D341Med (cell line): ENCODE measurements at places on chromosomes 1 and 21.

DNA sequence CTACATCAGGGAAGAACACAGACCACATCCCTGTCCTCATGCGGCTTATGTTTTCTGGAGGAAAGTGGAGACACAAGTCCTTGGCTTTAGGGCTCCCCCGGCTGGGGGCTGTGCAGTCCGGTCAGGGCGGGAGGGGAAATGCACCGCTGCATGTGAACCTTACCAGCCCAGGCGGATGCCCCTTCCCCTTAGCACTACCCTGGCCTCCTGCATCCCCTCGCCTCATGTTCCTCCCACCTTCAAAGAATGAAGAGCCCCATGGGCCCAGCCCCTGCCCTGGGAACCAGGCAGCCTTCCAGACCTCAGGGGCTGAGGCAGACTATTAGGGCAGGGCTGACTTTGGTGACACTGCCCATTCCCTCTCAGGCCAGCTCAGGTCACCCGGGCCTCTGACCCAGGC, 45.5 kb downstream of the TNNT2 start:
- no peak for DNase-seq

- no peak for DNase-seq
Observed at GRCh38 chr1:180173952-180174351, 19.3 kb downstream of the QSOX1 start.

- DNase-seq, result peak; percentile 93
Observed at GRCh38 chr1:43358746-43359693, at the start of gene CDC20. Gene CDC20 (plus strand): TSS chr1:43358981. CDS start chr1:43359216, 235 bp downstream.

DNA sequence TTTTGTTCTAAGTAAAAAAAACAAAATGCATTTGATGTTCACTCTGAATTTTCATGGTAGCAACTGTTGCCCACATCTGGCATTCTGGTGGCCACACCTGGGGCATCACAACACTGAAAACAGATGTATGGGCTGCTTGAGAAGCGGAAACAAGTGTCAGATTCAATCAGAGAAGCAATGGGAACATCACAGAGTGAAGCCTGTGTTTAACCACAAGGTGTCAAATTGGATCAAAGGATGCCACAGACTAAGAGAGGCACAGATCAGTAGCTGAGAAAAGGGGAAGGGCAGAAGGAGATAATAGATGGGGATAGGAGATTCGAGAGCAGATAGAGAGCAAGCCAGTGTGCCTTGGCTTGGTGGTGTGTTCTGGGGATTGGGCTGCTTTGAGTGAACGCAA, 49.8 kb upstream of the MTF2 start:
- no peak for DNase-seq

- no peak for DNase-seq
Observed at GRCh38 chr1:53706356-53706755, 32.6 kb downstream of the GLIS1 start.

DNA sequence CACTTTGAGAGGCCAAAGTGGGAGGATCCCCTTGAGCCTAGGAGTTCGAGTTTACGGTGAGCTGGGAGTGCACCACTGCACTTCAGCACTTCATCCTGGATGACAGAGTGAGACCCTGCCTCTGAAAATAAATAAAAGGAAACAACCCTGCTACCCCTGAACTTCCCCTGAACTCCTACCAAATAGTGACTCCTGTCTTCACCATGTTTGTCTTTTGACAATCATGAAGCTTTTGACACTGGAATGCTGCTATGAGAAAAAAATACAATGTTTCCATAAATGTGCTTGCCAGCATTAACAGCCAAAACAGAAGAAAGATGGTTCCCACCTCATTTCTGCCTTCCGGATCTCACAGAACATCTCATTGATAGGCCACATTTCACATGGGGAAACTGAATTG, 10.4 kb downstream of the ZBTB8A start:
- no peak for DNase-seq

- no peak for DNase-seq
Observed at GRCh38 chr1:243924588-243925349, 74.7 kb upstream of the AKT3 start.

DNA sequence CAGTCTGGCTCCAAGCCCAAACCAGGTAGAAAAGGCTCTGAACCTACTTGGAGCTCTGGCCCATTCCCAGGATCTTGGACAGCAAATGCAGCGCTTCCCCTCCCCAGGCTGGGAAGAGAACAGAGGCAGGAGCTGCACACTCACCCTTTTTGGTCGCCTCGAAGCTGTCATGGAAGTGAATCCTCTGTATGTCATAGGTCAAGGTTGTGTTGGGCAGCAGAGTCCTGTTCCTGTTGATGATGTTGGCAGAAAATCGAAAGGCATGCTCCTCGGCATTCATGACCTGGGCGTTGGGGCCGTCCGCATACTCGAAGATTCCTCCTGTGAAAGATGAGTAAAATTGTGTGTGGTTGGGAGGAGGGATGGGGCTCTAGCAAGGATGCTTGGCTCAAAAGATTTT, 143.5 kb downstream of the GRIK3 start:
- peak; percentile 4 for DNase-seq
